ENCODE measurements at places on chromosomes 5 and 9.

DNA sequence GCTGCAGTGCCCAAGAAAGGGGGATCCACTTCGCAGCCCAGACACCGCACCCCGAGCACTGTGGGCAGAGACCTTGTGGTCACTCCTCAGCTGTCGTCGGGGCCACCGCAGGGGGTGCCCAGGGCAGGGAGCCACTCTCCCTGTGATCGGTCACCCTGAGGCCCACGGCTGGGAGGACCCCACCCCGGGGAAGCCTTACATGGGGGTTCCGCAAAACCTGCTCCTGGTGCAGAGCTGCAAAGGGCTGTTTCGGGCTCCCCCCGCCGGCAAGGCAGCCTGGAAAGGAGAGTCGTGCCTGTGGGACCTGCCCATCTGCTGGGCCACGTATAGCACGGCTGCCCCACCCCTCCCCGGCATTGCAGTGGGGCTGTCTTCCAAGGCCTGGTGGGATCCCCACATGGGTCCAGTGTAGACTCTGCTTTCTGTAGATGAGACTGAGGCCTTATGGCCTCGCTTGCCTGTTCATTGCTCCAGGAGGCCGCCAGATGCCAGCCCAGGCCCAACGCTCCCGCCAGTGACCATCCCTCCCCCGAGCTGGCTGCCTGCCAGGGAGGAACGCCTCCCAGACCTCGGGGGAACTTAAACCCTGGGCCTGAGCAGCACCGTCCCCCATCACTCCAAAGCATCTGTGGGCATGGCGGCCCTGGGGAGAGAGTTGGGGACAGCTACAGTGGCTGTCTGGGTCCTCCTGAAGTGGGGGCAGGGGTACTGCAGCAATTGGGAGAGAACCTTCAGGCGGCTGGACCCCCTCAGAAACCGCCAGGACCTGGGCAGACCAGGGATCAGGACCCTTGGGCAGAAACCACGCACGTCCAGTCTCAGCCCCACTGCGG is 1.6 kb upstream of the DNLZ start:
- no peak overlapping the region for H3K4me3 ChIP-seq
- no peak overlapping the region for H3K27ac ChIP-seq
- peaks cover 3% of the 10 kb centered on the region for H3K36me3 ChIP-seq
- H3K4me1 ChIP-seq = peaks cover 7% of the 10 kb centered on the region
- no peaks in the 10 kb centered on the region for H3K27me3 ChIP-seq

GRCh38 chr5:179201986-179202385 is 141.8 kb downstream of the ZNF354C start:
- no peaks in the 10 kb centered on the region for H3K27me3 ChIP-seq
- H3K36me3 ChIP-seq = no peaks in the 10 kb centered on the region
- no peaks in the 10 kb centered on the region for H3K4me1 ChIP-seq
- no peak overlapping the region for H3K4me3 ChIP-seq
- DNase-seq = no peak
- no peak overlapping the region for H3K27ac ChIP-seq

GRCh38 chr9:130824643-130825350 is 10.3 kb upstream of the ABL1 start:
- no peak for DNase-seq
- no peaks in the 10 kb centered on the region for H3K4me1 ChIP-seq
- no peak overlapping the region for H3K4me3 ChIP-seq

DNA sequence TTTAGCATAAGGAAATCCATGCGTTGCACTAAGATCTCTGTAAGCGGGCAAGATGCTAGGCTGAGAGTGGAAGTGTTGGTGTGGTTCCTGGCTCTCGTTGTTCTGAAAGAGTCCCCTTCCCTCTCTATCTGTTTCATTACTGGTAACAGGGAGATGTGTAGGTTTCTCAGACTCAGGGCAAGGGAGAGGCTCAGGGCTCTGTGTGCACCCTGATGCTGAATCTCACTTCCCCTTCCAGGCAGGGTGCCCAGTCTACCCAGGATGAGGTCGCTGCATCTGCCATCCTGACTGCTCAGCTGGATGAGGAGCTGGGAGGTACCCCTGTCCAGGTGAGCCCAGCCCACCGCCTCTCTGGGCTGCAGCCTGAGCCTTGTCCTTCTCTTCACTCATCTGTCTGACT is 45.7 kb downstream of the STOM start:
- H3K27ac ChIP-seq = no peak overlapping the region
- no peak for DNase-seq
- H3K36me3 ChIP-seq = no peaks in the 10 kb centered on the region
- peaks cover 8% of the 10 kb centered on the region for H3K4me1 ChIP-seq

DNA sequence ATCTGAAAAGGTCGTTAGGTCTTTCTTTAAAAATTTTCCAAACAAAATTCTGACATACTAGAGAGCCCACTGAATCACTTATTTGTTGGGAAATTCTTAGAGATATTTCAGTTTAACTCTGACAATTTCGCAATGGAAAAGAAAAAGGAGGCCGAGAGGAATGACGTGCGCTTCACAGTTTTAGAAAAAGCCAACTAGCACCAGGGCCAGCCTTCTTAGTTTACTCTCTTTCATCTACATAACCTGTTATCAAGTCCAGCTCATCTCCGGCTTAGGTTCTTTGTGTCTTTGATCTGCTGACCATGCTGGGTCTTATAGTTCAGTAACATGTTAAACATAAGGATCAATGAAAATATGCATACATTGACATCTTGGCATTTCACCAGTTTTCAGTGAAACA is 201.7 kb upstream of the TAS2R1 start:
- H3K36me3 ChIP-seq = no peaks in the 10 kb centered on the region
- no peak overlapping the region for H3K27ac ChIP-seq
- H3K4me1 ChIP-seq = no peaks in the 10 kb centered on the region

DNA sequence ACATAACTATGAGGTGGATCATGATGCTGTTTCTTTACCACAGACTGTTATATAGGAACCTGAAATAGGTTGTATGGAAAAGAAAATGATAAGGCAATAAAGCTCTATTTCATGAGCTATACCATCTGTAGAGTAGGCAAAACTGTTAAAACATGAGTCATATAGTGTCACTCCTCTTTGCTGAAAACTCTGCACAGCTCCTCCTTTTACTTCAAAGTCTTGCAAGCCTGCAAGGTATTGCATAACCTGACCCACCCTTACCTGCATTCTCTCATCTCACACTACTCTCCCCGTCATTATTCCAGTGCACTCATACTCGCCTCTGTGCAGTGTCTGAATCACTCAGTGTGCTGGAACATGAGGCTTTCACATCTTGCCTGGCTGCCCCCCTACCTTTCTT is 790.1 kb downstream of the EFNA5 start:
- H3K4me1 ChIP-seq = no peaks in the 10 kb centered on the region
- no peak overlapping the region for H3K27ac ChIP-seq
- no peaks in the 10 kb centered on the region for H3K36me3 ChIP-seq
- DNase-seq = no peak
- no peak overlapping the region for H3K4me3 ChIP-seq

DNA sequence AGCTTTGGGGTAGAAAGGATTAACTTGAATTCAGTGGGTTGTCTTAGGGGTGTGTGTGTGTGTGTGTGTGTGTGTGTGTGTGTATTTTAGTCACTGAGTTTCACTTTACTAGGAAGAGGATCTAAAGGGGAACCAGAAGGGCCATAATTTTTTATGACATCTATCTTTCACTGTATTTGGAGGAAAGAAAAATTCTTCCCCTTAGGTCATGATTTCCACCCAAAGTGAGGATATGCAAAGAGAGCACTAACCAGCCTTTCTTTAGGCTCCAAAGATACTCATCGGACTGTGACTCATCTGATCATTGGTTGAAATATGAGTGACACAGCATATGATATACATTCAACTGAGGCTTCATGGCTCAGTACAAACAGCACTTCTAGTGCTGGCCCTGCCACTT is 75.2 kb upstream of the RASGRF2 start:
- no peak overlapping the region for H3K4me3 ChIP-seq
- H3K36me3 ChIP-seq = peaks cover 4% of the 10 kb centered on the region

- no peak for DNase-seq
- H3K4me3 ChIP-seq = no peak overlapping the region
- no peaks in the 10 kb centered on the region for H3K27me3 ChIP-seq
- H3K27ac ChIP-seq = no peak overlapping the region
- no peaks in the 10 kb centered on the region for H3K36me3 ChIP-seq
- no peaks in the 10 kb centered on the region for H3K4me1 ChIP-seq
These were observed 111.1 kb downstream of the WNK2 start for GRCh38 chr9:93295031-93295430.

DNA sequence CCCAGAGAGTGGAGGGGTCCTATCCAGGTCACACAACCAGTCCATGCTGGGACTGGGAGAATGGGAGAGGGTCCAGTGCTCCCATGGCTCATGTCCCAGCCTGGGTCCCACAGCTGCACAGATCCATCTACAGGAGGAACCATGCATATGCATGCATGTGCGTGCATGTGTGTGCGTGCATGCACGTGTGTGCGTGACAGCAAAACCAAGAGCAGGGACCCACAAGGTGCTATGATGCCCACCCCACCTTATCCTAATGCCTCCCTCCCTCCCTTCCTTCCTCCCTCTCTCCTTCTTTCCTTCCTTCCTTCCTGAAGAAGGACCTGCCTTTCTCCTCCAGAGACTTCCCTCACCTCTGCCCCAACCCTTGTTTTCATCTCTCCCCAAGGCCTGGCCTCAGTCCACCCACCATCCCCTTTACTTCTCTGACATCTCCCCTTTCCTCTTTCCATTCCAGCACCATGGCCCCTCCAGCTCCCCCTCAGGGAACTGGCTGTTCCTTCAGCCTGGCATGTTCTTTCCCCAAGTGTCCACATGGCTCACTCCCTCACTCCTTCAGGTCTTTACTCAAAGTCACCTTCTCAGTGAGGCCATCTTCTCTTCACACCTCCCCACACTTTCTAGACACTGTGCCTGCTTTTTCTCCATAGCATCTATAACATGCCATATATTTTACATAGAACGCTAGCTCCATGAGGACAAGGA is 21.8 kb downstream of the AQP7 start:
- no peaks in the 10 kb centered on the region for H3K27me3 ChIP-seq
- no peak for DNase-seq
- H3K27ac ChIP-seq = no peak overlapping the region
- no peaks in the 10 kb centered on the region for H3K4me1 ChIP-seq
- no peaks in the 10 kb centered on the region for H3K36me3 ChIP-seq

DNA sequence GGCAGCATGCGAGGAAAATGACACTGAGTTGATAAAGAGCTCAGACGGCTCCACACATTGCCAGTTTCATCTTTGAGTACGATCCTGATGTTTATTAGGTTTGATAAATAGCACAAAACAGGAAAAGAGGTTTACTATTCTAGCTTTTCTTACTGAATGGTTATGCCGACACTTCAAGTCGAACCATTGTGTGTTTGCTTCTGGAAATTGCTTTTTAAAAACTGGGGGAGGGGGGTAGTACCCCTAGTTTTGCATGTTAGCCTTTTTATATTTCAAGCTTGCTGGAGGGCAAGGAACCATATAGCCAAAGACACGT is 5.2 kb downstream of the PTCH1 start:
- DNase-seq = no peak
- H3K36me3 ChIP-seq = no peaks in the 10 kb centered on the region
- peak overlapping the region; percentile 48 for H3K4me3 ChIP-seq
- H3K4me1 ChIP-seq = peaks cover 17% of the 10 kb centered on the region
- H3K27ac ChIP-seq = peak overlapping the region; percentile 35

GRCh38 chr9:134962973-134963364 is 45.3 kb upstream of the FCN1 start:
- no peak overlapping the region for H3K27ac ChIP-seq
- no peaks in the 10 kb centered on the region for H3K36me3 ChIP-seq
- H3K27me3 ChIP-seq = no peaks in the 10 kb centered on the region

DNA sequence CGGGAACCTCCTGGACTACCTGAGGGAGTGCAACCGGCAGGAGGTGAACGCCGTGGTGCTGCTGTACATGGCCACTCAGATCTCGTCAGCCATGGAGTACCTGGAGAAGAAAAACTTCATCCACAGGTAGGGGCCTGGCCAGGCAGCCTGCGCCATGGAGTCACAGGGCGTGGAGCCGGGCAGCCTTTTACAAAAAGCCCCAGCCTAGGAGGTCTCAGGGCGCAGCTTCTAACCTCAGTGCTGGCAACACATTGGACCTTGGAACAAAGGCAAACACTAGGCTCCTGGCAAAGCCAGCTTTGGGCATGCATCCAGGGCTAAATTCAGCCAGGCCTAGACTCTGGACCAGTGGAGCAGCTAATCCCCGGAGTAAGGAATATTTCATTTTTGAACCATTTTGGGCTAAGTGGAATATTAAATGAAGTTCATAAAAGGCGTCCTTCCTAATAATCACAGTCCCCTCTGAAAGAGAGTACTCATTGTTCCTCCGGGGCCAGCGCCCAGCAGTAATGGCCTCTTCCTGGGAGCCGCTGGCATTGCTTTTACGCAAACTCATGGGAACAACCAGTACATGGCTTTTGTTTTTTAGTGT is 23.6 kb downstream of the QRFP start:
- no peak overlapping the region for H3K4me3 ChIP-seq
- no peaks in the 10 kb centered on the region for H3K27me3 ChIP-seq
- no peak for DNase-seq
- H3K27ac ChIP-seq = no peak overlapping the region
- no peaks in the 10 kb centered on the region for H3K4me1 ChIP-seq

DNA sequence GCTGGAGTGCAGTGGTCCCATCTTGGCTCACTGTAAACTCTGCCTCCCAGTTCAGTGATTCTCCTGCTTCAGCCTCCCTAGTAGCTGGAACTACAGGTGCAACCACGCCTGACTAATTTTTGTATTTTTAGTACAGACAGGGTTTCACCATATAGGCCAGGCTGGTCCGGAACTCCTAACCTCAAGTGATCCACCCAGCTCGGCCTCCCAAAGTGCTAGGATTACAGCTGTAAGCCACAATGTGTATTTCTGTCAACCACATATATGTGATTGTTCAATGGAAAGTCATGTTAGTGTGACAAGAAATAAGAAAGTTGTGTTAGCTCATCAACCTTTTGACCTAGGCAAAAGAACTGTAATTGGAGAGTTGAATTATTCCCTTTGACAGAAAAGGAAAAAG is 677.1 kb upstream of the CHD1 start:
- no peak overlapping the region for H3K27ac ChIP-seq
- H3K27me3 ChIP-seq = no peaks in the 10 kb centered on the region
- no peaks in the 10 kb centered on the region for H3K4me1 ChIP-seq

DNA sequence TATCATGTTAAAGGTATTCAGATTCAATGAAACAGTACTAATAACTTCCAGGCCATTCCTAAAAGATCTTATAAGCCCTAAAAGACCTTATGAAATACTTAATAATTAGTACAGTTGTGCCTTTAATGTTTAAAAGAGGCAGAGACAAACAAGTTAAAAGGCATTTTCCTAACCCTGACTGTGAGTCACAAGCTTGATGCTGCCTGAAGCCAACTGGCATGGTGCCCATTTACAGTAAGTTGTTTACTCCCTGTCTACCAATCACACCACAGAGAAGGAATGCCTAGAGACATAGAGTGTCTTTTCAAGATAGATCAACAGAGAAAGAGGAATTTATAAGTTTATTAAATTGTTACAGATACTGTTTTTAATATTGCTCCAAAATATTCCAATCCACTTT is 47.8 kb downstream of the NR3C1 start:
- no peaks in the 10 kb centered on the region for H3K36me3 ChIP-seq
- peaks cover 36% of the 10 kb centered on the region for H3K4me1 ChIP-seq
- no peak overlapping the region for H3K27ac ChIP-seq
- no peaks in the 10 kb centered on the region for H3K27me3 ChIP-seq

Measured in effector memory CD4-positive, alpha-beta T cell (primary cell).